Cardiac atrium fibroblast (primary cell): ENCODE measurements at places on chromosomes 5 and 9. TPM values are rescaled to one million over a fixed set of nuclear protein-coding genes. Genes with fewer than 3 reads are reported as not detected.

The TMEM252 gene
- total RNA-seq, result not detected in 2 replicates

The ZNF608 gene
- 10.3 and 12.2 TPM in 2 replicates for total RNA-seq

The PCAT7 gene
- not detected in 2 replicates for total RNA-seq

The AGXT2 gene
- not detected in 2 replicates for total RNA-seq

The ARHGEF37 gene
- 6.3 and 8.7 TPM in 2 replicates for total RNA-seq
